Left lung (tissue), 14 donors: ENCODE measurements at places on chromosomes 4 and X. TPM values are rescaled to one million over a fixed set of nuclear protein-coding genes. Genes with fewer than 3 reads are reported as not detected.

DNA sequence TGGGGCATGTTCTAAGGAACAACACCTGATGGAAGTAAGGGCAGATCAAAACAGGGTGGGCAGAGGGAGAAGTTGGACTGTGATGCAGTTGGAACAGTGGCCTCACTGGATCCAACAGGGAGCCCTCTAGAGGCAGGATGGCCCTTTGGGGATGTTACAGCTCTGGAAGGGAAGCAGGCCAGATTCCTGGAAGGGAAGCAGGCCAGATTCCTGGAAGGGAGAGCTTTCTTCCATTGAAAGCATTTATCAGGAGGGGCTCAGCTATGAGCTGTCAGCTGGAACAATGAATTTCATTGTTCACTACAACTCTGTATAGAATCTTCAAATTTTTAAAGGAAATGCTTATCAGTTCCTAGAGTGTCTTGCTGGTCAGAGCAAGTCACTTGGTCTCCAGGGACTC, 17.7 kb downstream of the IL15 start:
- no peaks in the 10 kb centered on the region for H3K27me3 ChIP-seq
- no peak overlapping the region for H3K4me3 ChIP-seq
- no peaks in the 10 kb centered on the region for H3K4me1 ChIP-seq
- no peaks in the 10 kb centered on the region for H3K36me3 ChIP-seq

DNA sequence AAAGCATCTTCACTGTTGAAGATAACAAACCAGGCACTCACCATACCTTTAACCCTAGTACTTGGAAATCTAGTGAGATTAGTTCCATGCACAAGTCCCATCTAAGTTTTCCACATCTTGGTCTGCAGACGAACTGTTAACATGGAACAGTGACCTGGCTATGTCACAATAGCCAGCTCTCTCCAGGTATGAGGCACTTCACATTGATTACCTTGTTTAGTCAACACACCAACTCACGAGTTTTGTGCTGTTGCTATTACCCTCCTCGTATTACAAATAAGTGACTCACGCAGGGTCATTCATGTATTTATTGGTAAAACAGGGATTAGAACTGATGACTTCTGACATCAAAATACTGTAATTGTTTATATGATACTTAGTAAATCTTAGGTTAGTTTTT, 36.4 kb upstream of the FRAS1 start:
- no peaks in the 10 kb centered on the region for H3K36me3 ChIP-seq
- H3K27me3 ChIP-seq: no peaks in the 10 kb centered on the region
- H3K4me1 ChIP-seq: no peaks in the 10 kb centered on the region
- no peak overlapping the region for H3K27ac ChIP-seq
- no peak overlapping the region for H3K4me3 ChIP-seq

DNA sequence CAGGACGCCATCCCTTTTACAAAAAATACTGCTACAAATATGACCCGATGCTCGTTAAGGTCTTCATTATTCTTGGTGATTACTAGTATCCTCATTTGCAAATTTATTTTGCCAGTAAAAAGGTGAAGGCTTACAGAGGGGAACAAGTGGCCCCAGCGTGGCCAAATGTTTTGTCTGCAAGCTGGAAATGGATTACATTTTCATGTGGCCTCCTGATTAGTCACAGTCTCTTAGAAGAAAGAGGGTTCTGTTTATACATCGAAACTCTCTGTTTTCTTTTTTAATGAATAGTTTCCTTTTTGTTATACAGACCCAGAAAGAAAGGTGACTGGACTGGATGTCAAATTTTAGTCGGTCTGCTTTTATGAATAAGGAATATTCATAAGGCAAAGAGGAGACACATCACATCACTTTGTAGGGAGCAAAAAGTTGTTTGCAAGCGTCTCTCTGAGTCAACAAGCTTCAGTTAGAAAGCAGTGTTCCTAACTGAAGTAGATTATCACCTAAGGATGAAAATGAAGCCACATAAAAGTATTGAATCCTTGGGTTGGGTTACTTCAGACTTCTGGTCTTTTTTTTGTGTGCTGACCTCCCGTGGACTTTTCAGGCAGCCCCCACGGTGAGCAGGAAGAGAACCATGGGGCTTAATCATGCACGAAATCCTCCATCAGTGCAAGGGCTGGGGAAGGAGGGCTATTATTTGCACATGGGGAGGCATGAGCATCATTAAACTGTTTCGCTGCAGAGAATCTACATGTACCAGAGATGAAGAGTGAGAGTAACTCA, 125.6 kb downstream of the ARSF start:
- no peaks in the 10 kb centered on the region for H3K4me1 ChIP-seq
- no peak overlapping the region for H3K4me3 ChIP-seq
- no peak for DNase-seq
- no peaks in the 10 kb centered on the region for H3K36me3 ChIP-seq
- H3K27me3 ChIP-seq: no peaks in the 10 kb centered on the region

- H3K27me3 ChIP-seq: no peaks in the 10 kb centered on the region
- no peak overlapping the region for H3K4me3 ChIP-seq
- H3K36me3 ChIP-seq: no peaks in the 10 kb centered on the region
- no peak for DNase-seq
- H3K27ac ChIP-seq: no peak overlapping the region
- H3K4me1 ChIP-seq: no peaks in the 10 kb centered on the region
Observed at GRCh38 chr4:188722911-188723310, 583.7 kb downstream of the TRIML1 start.

DNA sequence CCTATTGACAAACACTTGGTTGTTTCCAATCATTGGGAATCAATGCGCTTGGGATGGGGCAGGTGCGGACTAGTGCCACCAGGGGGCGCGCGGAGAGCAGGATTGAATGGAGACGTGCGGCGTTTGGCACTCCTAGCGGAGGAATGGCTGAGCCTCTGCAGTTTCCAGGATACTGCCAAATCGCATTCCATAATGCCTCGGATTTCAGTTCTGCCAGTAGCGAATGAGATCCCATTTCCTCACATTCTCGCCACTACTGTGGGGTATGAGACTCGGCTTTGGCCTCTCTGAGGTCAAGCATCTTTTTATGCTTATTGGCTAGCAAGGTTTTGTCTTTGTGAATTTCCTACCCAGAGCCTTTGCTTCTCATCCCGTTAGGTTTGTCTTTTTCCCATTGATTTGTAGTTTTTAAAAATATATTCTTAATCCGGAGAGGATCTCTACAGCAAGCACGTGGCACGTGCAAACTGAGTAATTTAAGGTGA, 28.7 kb downstream of the CLDN34 start:
- no peak overlapping the region for H3K27ac ChIP-seq
- peaks cover 8% of the 10 kb centered on the region for H3K4me1 ChIP-seq
- no peak overlapping the region for H3K4me3 ChIP-seq
- DNase-seq: peak; percentile 84
- H3K27me3 ChIP-seq: no peaks in the 10 kb centered on the region
- H3K36me3 ChIP-seq: no peaks in the 10 kb centered on the region

The RHOXF1 gene
- total RNA-seq: not detected

The CPLX1 gene
- 3.2 TPM for total RNA-seq
